Left forelimb (tissue), 1 donor: ENCODE measurements at places on chromosomes 11 and 22.

GRCh38 chr11:69088676-69089146 lies 40.0 kb downstream of the TPCN2 start:
- no peak for DNase-seq

GRCh38 chr11:124970925-124971324 lies 16.9 kb downstream of the CCDC15 start:
- no peak for DNase-seq

DNA sequence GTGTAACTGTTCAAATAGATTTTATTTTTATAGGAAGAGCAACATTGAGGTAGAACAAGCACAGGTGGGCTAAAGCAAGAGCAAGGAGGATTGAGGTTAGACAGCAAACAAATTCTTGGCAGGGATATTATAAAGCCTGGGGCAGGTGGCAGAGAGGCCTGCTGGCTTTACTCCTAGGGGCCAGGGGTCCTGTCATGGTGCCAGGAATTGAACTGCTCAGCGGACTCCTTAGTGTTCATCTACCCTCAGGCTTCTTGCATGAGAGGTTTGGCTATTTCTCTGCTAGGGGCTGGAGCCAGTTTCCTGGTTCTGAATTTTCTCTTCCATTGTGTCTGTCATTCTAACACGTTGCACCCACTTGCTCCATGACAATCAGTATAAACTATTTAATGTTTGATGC lies 217.2 kb upstream of the NCAM1 start:
- DNase-seq, result no peak

GRCh38 chr11:833114-833791 lies 501 bp downstream of the CD151 start:
- no peak for DNase-seq

DNA sequence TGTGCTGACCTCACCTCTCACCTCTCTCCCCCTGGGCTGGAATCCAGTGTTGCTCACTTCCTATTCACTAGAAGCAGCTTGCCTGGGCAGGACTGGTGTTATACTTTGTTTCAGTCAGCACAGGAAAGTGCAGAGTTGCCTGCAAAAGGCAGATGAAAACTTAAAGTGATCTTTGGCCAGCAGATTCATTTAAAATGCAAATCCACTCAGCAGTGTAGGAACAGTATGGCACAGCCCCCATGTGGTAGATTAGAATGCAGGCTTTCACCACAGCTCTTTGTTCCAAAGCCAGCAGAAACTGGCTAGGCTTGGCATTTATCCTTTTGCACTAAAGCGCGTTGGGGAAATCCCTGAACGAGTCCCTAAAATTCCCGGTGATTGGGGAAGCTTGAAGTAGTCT lies 301.2 kb downstream of the OR4C45 start:
- DNase-seq, result no peak

DNA sequence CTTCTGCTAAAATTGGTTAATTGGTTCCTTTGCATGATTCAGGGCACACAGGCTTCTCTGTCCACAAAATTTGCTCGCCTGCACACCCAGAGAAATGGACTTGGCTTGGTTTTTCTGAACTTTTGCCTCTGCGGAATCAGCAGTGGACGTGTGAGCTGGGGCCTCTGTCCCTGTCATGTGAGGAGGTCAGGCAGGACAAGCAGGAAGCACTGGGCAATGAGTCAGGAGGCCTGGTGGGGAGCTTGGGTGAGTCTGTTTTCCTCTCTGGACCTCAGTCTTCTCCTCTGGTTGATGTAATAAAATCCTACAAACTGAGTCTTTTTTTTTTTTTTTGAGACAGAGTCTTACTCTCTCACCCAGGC lies 10.4 kb upstream of the CELSR1 start:
- DNase-seq, result no peak

- no peak for DNase-seq
Measured at GRCh38 chr22:26072621-26073020, 96.6 kb upstream of the SEZ6L start.

GRCh38 chr11:70542406-70542805 lies 144.1 kb downstream of the CTTN start:
- DNase-seq, result no peak

GRCh38 chr11:98549571-98549970 lies 471.2 kb upstream of the CNTN5 start:
- DNase-seq, result no peak

GRCh38 chr11:11589437-11589836 lies 32.4 kb downstream of the GALNT18 start:
- DNase-seq, result no peak

DNA sequence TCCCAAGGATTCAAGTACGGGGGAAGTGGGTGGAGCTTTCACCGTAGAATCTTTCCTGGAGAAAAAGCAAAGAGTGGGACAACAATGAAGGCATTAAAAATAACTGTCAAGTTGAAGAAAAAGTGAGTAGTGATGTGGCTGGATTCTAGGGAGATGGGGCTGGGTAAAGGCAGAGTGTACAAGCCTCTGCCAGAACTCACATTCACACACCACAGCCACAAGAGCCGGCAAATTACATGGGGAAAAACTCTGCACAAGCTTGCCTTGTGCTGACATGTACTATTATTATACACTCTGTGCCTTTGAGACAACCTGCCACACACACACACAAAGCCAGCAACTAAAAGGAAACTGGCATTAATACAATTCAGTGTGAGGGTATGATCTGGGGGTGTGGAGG lies 182.6 kb downstream of the LARGE1 start:
- no peak for DNase-seq

GRCh38 chr11:34938611-34939010 lies 22.2 kb downstream of the PDHX start:
- no peak for DNase-seq
